ENCODE measurements at places on chromosomes 5 and 9. TPM values are rescaled to one million over a fixed set of nuclear protein-coding genes. Genes with fewer than 3 reads are reported as not detected.
A peak's percentile ranks its signal among the peaks of the same experiment; 100 is the strongest.

Gene CENPK
- 71.1 TPM for total RNA-seq

Gene RMRP
- 8,498 TPM for total RNA-seq

Gene FBP2
- not detected for total RNA-seq

Gene XPA
- 12.6 TPM for total RNA-seq

Gene ASTN2
- total RNA-seq, result 3.9 TPM

Gene PLPPR1
- not detected for total RNA-seq

DNA sequence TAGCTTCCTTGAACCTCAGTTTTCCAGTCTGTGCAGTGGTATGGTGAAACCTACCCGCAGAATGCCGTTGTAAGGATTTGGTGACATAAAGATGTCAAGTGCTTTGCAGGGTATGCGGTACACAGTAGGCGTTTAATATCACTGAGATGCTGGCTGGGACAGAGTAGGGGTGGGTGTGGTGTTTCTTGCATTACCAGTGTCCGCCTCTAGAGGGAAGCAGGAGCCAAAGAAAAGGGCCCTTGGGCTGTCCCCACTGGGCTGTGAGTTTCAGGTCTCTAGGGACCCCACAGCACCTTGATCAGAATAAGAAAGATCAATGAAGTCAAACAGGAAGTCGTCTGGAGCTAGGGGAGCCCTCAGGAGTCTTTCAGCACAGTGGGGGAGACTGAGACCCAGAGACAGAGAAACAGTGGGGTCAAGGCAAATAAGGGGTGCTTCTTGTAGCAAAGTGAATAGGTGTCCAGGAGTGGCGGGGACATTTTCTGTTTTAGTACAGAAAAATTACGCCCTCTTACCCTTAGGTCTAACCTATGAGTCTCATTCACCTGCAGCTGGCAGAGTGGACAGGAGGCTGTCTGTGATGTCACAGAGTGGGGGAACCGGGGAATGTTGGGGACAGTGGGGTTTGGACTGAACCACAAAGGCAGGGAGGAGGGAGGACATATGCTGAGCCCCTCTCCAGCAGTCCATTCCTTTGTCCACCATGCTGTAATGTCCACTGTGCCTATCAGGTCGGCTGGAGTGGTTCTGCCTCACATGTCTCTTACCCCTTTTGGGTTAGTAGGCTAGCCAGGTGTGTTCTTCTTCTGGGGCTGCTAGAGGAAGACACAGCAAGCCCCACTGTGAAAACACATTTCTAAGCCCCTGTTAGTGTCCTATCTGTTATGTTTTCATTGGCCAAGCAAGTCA is 4.7 kb upstream of the TEX53 start:
- peak; percentile 62 for DNase-seq
- H3K27me3 ChIP-seq, result peaks cover 9% of the 10 kb centered on the region
- no peak overlapping the region for H3K4me3 ChIP-seq
- H3K36me3 ChIP-seq, result no peaks in the 10 kb centered on the region

- DNase-seq, result no peak
- H3K4me3 ChIP-seq, result no peak overlapping the region
- no peak overlapping the region for H3K27ac ChIP-seq
- H3K4me1 ChIP-seq, result no peaks in the 10 kb centered on the region
Observed at GRCh38 chr5:66861402-66861801, 265.2 kb downstream of the MAST4 start.

- no peak for DNase-seq
- H3K27ac ChIP-seq, result no peak overlapping the region
- H3K27me3 ChIP-seq, result no peaks in the 10 kb centered on the region
- H3K36me3 ChIP-seq, result no peaks in the 10 kb centered on the region
Observed at GRCh38 chr9:99628285-99628684, 193.4 kb upstream of the NR4A3 start.

- H3K27me3 ChIP-seq, result no peaks in the 10 kb centered on the region
- H3K36me3 ChIP-seq, result no peaks in the 10 kb centered on the region
- no peak overlapping the region for H3K27ac ChIP-seq
- no peak overlapping the region for H3K4me3 ChIP-seq
- no peaks in the 10 kb centered on the region for H3K4me1 ChIP-seq
- no peak for DNase-seq
Observed at GRCh38 chr5:94168151-94168550, 426.8 kb upstream of the POU5F2 start.

DNA sequence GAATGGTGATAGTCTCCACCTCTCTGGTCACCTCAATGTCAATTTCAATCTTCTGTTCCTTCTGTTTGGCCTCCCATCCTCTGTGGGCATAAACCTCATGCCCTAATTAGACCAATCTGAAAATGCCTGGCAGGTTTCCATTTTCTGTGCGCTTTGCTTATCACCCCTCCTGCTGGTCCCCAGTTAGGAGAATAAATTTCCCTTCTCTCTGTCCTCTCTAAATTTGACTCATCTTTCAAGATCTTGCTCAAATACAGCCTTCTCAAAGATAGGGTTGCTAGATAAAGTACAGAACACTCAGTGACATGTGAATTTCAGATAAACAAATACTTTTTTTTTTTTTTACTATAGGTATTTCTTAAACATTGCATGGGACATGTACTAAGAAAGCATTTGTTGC is 69.4 kb upstream of the CD180 start:
- H3K4me1 ChIP-seq, result no peaks in the 10 kb centered on the region
- H3K27me3 ChIP-seq, result no peaks in the 10 kb centered on the region

- DNase-seq, result no peak
- peaks cover 55% of the 10 kb centered on the region for H3K4me1 ChIP-seq
- no peaks in the 10 kb centered on the region for H3K27me3 ChIP-seq
- peak overlapping the region; percentile 8 for H3K27ac ChIP-seq
- peaks cover 3% of the 10 kb centered on the region for H3K36me3 ChIP-seq
- no peak overlapping the region for H3K4me3 ChIP-seq
Observed at GRCh38 chr5:178236679-178237078, 4.1 kb upstream of the PHYKPL start.

DNA sequence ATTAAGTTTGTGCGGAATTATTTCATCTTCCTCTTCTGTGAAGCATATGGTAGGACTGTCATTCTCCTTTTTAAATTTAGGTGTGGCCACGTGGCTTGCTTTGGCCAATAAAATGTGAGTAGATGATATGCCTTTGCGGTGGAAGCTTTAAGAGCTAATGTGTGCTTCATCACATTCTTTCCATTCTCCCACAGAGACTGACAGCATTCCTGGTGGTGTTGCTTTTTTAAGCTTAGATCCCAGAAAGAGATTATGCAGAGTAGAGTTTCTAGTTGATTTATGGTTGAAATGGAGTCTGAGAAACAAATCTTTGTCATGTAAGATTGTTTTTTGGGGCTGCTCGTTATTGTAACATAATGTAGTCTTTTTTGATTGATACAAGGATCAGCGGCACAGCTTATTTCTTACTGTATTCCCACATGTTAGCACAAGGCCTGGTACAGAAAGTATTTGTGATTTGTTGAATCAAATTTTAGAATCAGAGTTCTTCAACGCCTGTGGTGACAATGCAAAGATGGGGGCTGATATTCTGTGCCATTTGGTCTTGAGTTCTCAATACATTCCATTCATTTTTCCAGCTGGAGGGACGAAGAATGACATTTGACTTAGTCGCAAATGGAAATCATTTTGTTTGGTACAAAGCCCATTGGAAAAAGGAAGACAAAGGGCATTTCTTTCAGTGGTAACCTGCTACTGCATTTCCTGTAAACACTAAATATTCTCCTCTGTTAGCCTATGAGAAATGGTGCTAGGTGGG is 209.9 kb upstream of the VLDLR start:
- no peaks in the 10 kb centered on the region for H3K4me1 ChIP-seq
- DNase-seq, result no peak
- H3K36me3 ChIP-seq, result no peaks in the 10 kb centered on the region
- H3K27me3 ChIP-seq, result no peaks in the 10 kb centered on the region
- H3K27ac ChIP-seq, result no peak overlapping the region
- H3K4me3 ChIP-seq, result no peak overlapping the region

DNA sequence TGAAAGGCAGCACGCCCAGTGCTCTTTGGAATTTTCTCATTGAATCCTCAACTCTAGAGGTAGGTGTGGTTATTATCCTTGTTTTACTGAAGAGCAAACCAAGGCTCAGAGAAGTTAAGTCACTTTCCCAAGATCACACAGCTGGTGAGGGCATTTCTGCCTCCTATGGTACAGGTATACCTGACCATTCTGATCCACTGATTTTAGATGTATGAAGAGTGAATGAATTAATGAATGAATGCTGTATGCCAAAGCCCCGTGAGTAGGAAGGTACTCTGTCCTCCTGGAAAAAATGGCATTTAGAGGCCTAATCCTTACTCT is 18.2 kb upstream of the CSF1R start:
- no peak overlapping the region for H3K27ac ChIP-seq
- DNase-seq, result no peak
- H3K4me1 ChIP-seq, result no peaks in the 10 kb centered on the region
- no peak overlapping the region for H3K4me3 ChIP-seq

DNA sequence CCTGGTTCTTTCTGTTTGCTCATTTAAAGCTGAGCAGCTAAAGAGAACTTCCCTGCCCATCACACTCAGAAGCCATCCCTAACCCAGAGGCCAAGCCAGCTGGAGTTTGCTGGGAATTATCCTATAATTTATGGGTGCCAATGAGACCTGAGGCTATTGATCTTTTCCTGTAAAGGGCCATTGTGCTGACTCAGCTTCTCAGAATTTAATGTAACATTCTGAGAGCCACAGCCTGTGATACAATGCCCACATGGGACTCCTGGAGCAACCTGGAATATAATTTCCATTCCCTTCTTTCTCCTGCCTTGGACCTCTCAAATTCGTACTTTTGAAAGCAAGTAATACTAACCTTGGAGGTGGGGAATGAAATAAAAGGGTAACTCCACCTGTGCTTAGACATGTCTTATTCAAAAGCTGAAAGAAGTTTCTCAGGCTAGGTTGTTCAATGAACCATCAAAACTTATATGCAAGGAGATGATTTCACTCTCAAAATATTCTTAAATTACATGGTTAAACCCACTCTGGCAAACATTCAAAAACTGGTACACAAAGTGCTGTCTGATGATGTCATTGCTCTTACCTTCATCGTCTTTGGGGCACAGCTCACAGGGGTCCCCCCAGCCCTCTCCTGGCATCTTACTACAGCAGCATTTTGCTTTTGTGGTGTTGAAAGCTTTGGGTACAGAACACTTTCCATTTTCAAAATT is 206.7 kb downstream of the SLC12A2 start:
- H3K36me3 ChIP-seq, result no peaks in the 10 kb centered on the region
- no peak for DNase-seq
- no peak overlapping the region for H3K27ac ChIP-seq
- H3K4me1 ChIP-seq, result no peaks in the 10 kb centered on the region
- H3K27me3 ChIP-seq, result no peaks in the 10 kb centered on the region
- no peak overlapping the region for H3K4me3 ChIP-seq

DNA sequence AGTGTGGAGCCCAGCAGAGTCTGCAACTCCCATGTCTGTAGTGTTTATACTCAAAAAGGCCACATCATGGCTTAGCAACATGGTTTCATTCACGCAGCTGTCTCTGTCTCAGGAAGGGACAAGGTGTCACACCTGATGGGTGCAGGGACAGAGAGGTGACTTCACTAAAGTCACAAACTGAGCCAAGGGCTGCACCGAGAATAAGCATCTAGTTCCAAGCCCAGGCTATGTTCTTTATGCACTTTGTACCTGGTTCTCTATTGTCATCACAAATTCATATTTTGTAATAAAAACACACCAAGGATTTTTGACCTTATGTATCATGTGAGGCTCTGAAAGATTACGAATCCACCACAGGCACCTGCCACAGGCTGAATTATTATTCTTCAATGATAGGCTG is 64.9 kb upstream of the STK32A start:
- H3K4me1 ChIP-seq, result no peaks in the 10 kb centered on the region
- no peaks in the 10 kb centered on the region for H3K36me3 ChIP-seq
- peaks cover 9% of the 10 kb centered on the region for H3K27me3 ChIP-seq
- H3K4me3 ChIP-seq, result no peak overlapping the region

- H3K27ac ChIP-seq, result no peak overlapping the region
- H3K36me3 ChIP-seq, result no peaks in the 10 kb centered on the region
- peaks cover 37% of the 10 kb centered on the region for H3K27me3 ChIP-seq
- H3K4me1 ChIP-seq, result peaks cover 2% of the 10 kb centered on the region
- no peak for DNase-seq
- H3K4me3 ChIP-seq, result no peak overlapping the region
Observed at GRCh38 chr9:87193925-87194868, 246.9 kb upstream of the GAS1 start.

DNA sequence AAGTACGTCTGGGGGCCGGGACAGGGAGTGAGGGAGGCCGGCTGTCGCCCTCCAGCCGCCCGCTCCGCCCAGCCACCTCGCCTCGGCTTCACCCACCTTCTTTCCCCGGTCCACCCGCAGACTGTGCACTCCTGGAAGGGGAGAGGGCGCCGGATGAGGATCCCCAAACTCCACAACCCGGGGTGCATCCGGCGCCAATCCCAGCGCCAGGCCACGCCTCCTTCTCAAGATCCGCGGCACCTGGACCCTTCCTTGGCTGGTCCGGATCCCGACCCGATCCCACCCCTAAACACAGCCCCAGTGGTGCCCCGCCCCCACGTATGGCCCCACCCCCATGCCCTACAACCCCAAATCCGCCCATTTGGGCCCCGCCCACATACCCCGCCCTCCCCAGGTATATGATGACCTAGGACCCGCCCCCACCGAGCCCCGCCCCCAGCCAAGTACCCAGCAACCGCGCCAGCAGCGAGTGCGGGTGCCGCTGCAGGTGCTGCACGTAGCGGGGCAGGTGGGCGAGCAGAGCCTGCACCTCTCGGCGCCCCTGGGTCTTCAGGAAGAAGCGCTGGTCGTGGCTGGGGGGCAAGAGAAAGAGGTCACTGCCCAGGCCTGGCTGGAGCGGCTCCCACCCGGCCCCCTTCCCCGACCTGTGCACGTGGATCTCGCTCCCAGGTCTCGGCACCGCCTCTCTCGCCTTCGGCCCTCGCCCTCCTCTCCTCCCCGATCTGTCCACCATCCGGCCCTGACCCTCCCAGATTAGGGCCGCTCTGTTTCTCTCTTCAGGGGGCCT is 3.2 kb downstream of the PIP5KL1 start:
- H3K4me3 ChIP-seq, result peak overlapping the region; percentile 75
- peak; percentile 56 for DNase-seq
- no peaks in the 10 kb centered on the region for H3K36me3 ChIP-seq
- H3K27me3 ChIP-seq, result peaks cover 5% of the 10 kb centered on the region
- H3K27ac ChIP-seq, result no peak overlapping the region
- peaks cover 16% of the 10 kb centered on the region for H3K4me1 ChIP-seq

DNA sequence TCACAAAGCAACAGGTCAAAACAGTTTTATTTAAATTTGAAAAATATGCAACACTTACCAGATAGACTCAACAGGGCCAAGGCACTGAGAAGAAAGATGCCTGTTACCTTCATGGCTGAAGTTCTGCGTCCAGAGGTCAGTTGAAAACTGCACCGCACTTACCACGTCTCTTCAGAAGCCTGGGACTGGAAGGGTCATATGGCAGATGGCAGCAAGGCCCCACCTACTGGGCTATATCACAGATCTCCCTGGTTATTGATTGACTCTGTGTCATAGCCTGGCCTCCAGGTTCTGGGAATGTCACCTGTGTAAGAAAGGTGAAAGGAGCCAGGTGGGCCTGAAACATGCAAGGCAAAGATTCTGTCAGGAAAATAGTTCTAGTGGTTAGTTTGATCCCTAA is at the start of gene SPINK1:
Gene SPINK1, minus strand, starts transcription at position 207 of the 400 bp plus-strand sequence. Its CDS starts 94 bp downstream, at position 113.
- H3K36me3 ChIP-seq, result no peaks in the 10 kb centered on the region
- no peaks in the 10 kb centered on the region for H3K4me1 ChIP-seq
- no peak within 1 kb of the TSS for H3K27ac ChIP-seq
- H3K4me3 ChIP-seq, result no peak within 1 kb of the TSS

Measured in activated naive CD8-positive, alpha-beta T cell treated with anti-CD3 and anti-CD28 coated beads for 36 hours (primary cell).